Glutamatergic neuron (in vitro differentiated cells): ENCODE measurements at places on chromosomes 5 and 9.

- DNase-seq, result no peak
These were observed 583 bp upstream of the TJP2 start for GRCh38 chr9:69173497-69173890.

- DNase-seq, result peak; percentile 9
These were observed 101.9 kb downstream of the ADAMTS2 start for GRCh38 chr5:179243333-179243732.

- no peak for DNase-seq
These were observed 278.5 kb downstream of the TAF11L14 start for GRCh38 chr5:17912794-17913193.

GRCh38 chr5:72954389-72954788 lies 1.5 kb upstream of the FCHO2 start:
- DNase-seq, result no peak
